CD4-positive, alpha-beta T cell treated with Interleukin-2 at 100 ng/mL for 4 hours (primary cell): ENCODE measurements at places on chromosomes 5 and 9.
A peak's percentile ranks its signal among the peaks of the same experiment; 100 is the strongest.

DNA sequence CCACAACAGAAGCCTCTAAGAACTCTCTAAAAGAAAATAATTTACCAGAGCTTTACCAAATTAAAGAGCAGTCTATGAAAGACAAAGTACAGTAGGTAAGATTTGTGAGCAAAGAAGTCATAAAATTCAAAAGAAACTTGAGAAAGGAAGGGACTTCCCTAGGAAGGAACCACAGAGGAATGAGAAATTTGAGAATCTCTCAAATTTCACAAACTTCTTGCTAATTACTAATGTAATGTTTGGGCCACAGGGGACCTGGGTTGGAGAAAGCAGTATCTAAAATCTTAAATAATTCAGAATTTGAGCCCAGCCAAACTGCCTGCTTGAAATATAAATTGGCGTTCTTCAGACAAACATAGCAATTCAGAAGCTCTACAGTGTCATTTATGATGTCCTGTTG, 225.0 kb upstream of the PRR16 start:
- no peak for DNase-seq

- DNase-seq: no peak
Observed at GRCh38 chr9:126162611-126163381, 163.8 kb upstream of the MVB12B start.

DNA sequence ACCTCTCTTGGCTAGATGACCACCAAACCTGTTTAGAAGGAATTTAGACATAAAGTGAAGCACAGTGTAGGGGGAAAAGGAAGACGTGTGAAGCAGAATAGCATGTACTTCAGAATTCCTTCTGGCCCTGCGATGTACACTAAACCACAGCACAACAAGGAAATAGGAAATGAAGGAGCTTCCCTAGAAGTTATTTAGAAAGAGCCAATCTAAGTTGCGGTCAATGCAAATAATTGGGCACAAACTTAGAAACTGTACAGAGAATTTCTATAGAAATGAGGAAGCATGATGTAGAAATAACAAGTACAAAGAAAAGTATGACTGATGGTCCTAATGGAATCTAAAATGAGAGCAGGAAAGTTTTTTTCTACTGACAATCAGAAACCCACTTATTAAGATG, 41.5 kb downstream of the ANKRD55 start:
- DNase-seq: no peak

DNA sequence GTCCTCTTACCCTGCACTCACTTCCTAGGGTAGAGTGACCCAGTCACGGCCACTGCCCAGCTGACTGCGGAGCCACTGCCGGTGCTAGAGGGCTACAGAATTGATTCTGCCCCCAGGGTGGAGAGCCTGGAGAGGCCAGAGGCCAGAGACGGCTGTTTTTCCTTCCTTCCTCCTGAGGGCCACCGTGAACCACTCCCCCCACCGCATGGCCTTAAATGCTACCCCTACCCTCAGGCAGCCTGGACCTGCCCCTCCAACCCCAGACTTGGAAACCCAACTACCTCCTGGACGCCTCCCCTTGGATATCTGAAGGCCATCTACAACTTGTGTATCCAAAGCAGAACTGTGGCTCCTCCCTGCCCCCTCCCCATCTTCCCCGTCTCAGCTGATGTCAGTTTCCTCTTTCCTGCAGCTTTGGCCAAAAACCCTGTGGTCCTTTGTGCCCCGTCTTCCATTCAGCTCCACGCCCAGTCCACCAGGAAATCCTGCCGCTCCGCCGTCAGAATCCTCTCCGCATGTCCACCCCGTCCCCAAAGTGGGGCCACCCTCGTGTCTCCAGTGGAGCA, 16.3 kb downstream of the SH2D3C start:
- DNase-seq: no peak

DNA sequence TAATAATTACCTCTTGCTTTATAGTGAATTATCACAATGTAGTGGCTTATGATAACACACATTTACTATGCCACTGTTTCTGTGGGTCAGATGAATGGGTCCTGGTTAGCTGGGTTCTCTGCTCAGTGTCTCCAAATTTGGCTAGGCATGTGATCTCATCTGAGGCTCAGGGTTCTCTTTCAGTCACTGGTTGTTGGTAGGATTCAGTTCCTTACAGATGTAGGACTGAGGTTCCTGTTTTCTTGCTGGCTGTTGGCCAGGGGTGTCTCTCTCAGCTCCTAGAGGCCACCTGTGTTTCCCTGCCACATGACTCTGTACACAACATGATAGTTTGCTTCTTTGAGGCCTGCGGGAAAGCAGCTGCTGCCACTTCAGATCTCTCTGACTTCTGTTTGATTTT, 7.1 kb downstream of the NFX1 start:
- peak; percentile 6 for DNase-seq
